Muscle of leg (tissue), 16 donors: ENCODE measurements at places on chromosomes 12 and 14. TPM values are rescaled to one million over a fixed set of nuclear protein-coding genes. Genes with fewer than 3 reads are reported as not detected.

- no peak for DNase-seq
Observed at GRCh38 chr14:99976681-99977080, 88.5 kb upstream of the EVL start.

- no peak for DNase-seq
Observed at GRCh38 chr12:19154686-19155085, 25.2 kb downstream of the PLEKHA5 start.

DNA sequence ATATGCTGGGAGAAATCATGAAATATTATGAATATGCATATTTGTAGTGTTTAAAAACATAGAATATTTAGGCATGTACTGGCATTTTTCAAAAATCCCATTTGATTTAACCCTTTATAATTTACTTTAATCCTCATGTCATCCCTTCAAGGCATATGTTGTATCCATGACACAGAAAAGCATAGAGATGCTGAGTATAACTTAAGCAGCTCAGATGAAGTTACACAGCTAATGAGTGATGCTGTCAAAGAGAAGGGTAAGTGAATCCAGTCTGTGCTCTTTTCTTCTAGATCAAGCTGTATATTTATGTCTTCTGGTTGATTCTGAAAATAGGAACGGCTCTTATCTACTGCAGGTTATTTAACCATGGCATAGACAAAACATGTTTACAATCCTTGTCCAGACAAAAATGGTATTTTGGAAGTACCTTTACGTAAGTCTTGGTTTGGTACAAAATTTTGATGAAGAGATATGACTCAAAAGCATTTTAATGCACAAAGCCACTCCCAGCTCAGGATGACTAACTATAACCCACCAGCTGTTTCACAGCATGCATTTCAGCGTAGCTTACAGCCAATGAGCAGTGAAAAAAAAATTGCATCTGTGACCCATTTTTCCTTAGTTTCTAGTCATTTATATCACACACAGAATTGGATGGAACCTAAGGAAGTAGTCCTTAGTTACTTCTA is 201.7 kb downstream of the STXBP6 start:
- DNase-seq, result peak; percentile 59

DNA sequence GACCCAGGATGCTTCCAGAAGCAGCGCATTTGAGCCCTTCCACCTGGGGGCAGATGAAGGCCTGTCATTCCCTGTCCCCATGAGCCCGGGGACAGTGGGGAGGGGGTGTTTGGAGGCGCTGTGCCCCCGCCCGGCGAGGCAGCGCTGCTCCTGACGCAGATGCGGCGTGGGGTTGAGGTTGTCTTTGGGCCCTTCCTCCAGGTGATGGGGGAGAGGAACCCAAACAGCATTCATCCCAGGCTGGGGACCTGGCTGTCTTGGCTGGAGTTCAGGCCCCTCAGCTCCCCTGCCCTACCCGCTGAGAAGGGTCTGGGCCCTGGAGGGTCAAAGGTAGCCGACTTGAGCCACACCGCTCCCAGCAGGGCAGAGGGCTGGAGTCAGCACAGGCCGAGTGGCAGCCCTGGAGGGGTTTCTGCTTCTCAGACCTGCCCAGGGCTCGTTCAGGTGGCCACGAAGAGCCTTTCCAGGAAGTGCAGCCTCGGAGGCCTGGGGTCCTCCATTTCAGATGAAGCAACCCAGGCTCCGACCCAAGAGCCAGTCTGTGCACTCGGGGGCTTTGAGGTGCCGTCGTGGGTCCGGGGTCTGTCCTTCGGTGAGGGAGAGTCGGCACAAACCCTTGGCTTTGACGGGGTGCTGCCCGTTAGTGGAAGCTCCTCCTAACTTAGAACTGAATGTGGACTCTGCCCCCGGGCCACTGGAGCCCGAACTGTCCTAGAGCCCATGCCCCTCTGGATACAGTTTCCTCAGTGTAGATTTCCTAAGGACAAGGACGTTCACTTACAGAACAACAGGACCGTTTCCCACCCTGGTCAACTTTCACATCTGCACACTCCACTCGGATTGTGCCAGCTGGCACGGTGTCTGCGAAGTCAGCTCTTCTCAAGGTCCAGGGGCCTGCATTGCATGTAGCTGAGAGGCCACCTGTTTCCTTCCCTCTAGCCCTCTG is 16.1 kb downstream of the ACADS start:
- peak; percentile 96 for DNase-seq

DNA sequence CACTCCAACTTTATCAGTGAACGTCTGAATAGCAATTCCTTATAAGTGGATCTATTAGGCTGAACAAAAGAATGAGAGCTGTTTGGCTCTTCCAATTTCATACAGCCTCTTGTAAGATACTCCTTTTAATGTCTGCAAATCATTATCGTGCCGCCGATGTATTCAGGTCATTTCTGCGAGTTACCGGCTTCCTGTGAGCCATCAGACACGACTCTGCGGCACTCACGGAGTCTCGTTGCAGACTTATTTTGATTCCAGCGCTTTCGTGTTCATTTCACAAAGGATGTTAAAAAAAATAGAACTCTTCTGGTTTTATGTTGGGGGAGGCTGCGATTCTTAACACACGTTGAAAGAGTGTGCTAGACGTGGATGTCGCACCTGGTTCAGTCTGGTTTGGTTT is 106.6 kb downstream of the GLT1D1 start:
- peak; percentile 18 for DNase-seq

DNA sequence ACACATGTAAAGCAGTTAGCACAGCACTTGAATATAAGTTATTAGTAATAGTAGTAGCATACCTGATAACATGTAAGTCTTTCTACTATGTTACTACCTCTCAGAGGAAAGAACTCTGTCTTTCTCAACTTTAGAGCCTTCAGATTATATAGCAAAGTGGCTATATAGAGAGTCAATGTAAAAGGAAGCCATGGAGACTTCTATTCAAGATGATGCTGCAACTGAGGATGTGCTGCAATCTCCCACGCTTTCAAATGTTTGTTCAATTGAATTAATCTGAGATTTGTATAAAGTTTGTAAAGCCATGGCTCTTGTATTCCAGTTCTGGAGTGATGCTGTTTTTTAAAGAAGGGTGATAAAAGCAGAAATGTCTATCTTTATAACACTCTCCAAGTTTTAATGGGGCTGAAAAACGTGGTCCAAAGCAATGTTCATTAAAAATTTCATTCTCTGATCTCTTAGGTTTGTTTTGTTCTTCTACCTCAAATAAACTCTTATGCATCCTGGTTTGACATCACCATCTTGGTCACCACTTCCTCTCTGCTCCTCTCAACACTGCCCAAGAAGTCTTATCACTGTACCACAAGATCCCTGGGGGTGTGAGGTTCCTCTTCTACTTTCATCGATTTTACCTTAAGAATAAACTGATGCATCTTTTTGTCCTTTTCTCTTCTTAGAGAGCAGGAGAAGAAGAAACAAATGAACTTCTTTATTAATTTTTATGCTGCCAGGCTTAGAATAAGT is 40.6 kb downstream of the C12orf42 start:
- DNase-seq, result no peak

GRCh38 chr12:57543581-57543980 is 3.4 kb downstream of the DCTN2 start:
- DNase-seq, result no peak

DNA sequence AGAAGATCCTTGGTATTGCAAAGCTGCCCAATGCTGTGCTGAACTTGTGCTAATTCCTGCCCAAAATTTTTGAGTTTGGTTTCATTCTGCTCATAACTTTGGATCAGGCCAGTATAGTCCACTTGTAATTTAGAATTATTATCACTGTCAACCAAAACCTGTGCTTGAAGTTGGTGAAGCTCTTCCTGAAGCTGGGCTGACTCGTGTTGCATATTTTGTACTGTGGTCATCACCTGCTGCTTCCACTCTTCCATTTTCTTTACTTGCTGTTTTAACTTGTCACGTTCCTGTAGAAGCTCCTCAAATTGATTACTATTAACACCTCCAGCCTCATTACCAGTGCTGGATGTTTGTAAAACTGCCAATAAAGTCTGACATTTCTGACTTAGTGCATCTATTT is 35.8 kb downstream of the TRIP11 start:
- no peak for DNase-seq

- DNase-seq, result no peak
Observed at GRCh38 chr14:77585385-77585784, 31.1 kb downstream of the SPTLC2 start.

- no peak for DNase-seq
Observed at GRCh38 chr12:100698518-100698917, 96.1 kb upstream of the ANO4 start.

- peak; percentile 8 for DNase-seq
Observed at GRCh38 chr12:20832911-20833310, 22.4 kb downstream of the SLCO1B3 start.

DNA sequence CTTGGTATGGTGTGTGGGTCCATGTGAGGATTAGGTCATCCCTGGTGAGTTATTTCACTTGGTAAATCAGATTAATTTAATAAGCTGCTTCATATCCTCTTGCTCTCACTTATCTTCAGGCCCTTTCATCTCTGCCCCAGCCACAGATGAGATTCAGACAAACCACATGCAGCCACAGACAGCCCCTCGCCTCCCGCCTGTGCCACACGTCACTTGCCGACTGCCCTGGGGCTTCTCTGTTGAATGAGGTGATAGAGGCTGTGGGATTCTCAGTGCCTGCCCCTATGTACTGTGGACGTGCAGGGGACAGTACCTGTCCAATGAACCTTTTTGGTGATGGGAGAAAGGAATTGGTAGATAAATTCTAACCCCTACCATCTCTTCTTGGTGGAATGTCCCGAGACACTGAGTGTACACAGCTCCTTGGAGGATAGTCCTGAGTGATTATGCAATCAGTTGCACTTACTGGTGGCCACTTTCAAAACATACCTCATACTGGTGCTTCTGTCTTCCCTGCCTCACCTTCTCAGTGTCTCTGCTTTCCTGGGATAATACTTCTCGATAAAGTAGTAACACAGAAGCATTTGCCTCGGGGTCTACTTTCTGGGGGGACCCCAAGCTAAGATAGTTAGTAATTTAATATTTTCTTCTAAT is 248.7 kb downstream of the TTC6 start:
- DNase-seq, result no peak

- no peak for DNase-seq
Observed at GRCh38 chr12:11877102-11877826, 193.5 kb upstream of the BCL2L14 start.

GRCh38 chr12:54765652-54766051 is 88.7 kb upstream of the MUCL1 start:
- DNase-seq, result no peak

DNA sequence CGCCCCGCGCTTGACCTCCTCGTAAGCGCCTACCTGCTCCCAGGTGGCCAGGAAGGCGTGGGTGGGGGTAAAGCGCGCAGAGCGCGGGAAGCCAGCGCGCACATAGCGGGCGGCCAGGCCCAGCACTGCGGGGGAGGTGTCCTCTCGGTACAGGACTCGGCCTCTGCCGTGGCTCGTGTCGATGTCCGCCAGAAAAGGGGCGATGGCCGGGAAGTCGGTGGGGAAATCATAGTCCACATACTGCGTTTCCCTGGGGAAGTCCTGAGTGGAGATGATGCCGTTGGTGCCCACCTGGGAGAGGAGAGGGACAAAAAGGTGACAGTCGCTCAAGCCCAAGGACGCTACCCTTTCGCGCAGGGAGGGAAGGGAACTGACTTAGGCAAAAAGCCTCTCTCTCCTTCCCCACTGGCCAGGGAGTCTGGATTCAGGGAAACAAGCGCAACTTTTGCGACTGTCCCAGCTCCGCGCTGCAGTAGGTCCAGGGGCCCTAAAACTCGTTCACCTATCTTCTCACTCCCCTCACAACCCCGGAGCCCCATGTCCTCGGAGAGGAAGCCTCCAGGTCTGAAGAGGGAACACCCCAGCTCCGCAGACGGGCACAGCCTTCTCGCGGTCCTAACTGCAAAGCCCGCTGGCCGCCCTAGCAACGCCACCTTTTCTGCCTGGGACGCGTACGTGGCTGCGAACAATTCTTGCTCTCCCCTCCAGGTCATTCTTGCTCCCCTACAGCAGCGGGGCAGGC is 815 bp downstream of the NID2 start:
- DNase-seq, result peak; percentile 58

DNA sequence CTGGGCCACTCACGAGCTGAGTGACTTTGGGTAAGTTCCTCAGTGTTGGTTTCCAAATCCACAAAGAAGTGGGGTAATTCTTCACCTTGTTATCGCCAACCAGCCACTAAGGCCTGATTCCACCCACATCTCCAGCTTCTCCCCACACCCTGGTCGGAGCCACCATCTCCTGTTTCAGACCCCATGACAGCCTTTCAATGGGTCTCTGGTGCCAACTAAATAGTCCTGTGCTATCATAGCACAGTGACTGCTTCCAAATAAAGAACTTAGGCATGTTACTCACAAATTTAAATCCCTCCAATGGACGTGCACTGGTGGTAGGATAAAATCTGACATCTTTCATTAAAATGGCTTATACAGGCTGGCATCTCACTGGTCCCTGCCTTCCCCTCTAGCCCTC is 44.0 kb downstream of the TBX5 start:
- DNase-seq, result no peak

The EDDM3A gene
- total RNA-seq, result not detected

The ABCD4 gene
- total RNA-seq, result 33.5 TPM

The PLEKHG7 gene
- 0.18 TPM for total RNA-seq

The MEG3 gene
- total RNA-seq, result 2,358 TPM

The PTCSC3 gene
- total RNA-seq, result not detected

The SYNE2 gene
- 50.0 TPM for total RNA-seq

The KRT1 gene
- total RNA-seq, result 0.35 TPM
